K562 (cell line): ENCODE measurements at places on chromosomes 3 and 15. TPM values are rescaled to one million over a fixed set of nuclear protein-coding genes. Genes with fewer than 3 reads are reported as not detected.

DNA sequence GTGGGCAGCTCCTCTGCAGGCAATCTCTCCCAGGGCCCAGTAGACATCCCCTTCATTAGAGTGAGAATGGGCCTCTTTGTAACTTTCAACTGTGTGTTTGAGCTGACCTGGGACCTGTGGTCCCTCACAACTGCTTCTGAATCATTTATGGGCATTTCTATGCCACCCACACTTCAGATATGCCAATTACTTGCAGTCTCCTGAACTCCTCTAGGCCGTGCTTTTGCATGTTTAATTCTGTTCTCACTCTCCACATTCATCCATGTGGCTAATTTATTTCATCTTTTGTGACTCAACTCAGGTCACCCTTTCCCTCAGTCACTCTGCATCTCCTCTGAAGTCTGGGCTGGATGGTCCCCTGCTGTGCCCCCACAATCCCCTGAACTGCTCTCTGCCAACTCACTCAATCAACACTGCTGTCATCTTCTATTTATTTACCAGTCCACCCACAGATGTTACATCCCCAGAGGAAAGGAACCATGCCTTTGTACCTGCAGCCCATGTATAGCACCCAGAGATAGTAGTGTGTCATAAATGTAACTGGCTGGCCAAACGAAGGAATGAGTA, 364.7 kb downstream of the EPHB1 start:
- DNase-seq, result no peak

GRCh38 chr3:72947715-72948490, 48.7 kb upstream of the PPP4R2 start:
- DNase-seq, result no peak

Gene STAB1
- polyA plus RNA-seq, result 1.8 and 3.4 TPM in 2 replicates

Gene SPTBN5
- not detected in 2 replicates for polyA plus RNA-seq

Gene TTLL13
- polyA plus RNA-seq, result 0.05 TPM in 1 of 2 replicates, not detected in the other

DNA sequence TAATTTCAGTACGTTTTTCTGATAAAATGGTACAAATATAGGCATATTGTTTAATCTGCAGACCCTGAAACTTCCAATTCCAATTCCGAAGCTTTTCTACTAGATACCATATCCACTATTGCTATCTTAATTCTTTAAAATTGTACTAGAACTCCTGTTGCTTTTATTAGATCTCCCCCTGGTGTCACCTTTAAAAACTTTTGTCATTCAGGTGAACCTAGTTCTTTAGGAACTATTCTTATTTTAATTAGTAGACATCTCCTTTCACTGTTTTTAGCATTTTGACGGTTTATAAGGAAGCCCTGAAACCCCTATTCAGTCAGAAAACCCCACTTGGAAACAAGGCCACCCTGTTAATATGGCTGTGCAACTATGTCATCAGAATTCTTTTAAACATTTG, 22.3 kb downstream of the C2CD4B start:
- no peak for DNase-seq

Gene PTPRG
- not detected in 2 replicates for polyA plus RNA-seq

GRCh38 chr15:55742498-55742926, 440 bp downstream of the PRTG start:
- peak; percentile 6 for DNase-seq

GRCh38 chr3:66479532-66479947, 21.3 kb downstream of the LRIG1 start:
- DNase-seq, result no peak

DNA sequence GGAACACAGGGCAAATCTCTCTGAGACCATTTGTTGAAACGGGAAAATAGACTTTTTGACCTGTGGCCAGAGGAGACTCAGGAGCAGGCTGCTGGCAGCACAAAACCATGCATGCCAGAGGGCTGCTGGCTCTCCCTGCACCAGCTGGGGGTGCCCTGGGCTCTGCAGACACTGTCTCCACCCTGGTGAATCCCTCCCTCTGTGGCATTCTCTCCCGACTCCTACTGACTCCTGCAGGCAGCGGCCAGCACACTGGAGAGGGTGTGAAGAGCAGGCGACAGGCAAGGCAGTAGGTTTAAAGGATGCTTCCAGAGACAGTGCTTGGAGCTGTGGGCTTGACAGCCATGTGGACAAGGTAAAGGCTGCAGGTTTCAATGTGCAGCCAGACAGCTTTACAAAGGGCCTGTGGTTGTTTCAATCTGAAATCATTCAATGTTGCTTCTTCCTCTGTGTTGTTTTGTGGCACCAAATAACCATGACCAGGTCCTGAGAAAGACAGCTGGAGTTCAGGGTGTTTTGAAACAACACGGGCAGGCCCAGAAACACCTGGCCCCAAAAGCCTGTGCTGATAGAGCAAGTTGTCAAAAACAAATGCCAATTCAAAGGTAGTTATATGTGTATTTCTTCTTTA, 431.0 kb upstream of the ATP10A start:
- DNase-seq, result no peak

DNA sequence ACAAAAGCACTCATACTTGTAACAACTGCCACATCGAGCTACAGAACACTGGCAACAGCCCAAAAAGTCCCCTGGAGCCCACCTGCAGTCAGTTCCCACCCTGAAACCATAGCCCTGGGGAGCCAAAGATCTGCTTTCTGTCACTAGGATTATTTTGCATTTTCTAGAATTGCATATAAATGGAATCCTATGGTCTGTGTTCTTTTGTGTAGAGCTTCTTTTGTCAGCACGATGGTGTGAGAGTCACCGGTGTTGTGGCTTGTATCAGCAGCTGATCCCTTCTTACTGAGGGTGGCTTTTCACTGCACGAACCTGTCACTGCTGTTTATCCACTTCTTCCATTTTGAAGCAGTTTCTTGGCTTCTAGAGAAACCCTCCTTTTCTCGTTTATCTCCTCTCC, 60.1 kb upstream of the PRR23E start:
- no peak for DNase-seq

- DNase-seq, result no peak
Measured at GRCh38 chr3:24069045-24069444, 124.0 kb downstream of the NR1D2 start.

Gene LAMB2
- 22.8 and 26.0 TPM in 2 replicates for polyA plus RNA-seq

Gene ABTB1
- polyA plus RNA-seq, result 1.4 and 2.3 TPM in 2 replicates

DNA sequence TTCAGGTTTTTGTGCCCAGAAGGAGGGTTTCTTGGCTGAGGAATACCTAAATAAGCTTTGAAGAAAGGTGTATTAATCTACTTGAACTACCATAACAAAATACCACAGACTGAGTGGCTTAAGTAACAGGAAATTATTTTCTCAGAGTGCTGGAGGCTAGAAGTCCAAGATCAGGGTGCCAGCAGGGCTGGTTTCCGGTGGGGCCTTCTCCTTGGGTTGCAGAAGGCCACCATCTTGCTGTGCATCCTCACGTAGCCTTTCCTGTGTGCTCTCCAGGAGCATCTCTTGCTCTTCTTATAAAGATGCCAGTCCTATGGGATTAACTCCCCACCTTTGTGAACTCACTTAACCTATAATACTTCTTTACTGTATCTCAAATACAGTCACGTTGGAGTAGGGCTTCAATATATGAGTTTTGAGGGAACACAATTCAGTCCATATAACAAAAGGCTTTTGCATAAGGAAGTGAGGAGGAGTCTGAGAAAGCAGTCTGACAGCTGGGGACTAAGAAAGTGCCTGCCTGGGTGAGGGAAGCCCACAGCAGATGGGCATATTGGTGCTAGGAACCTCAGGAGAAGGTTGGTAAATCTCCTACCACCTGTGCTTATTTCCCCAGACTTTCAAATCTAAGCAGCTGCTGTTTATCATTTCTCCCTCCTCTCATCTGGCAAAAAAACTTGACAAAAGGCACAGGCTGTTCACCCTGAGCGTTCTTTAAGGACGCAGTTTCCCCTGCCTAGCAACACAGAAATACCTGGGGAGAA, 89.6 kb upstream of the CBLB start:
- no peak for DNase-seq

Gene LRRIQ4
- not detected in 2 replicates for polyA plus RNA-seq

- DNase-seq, result no peak
Measured at GRCh38 chr3:105800320-105800719, 68.5 kb downstream of the CBLB start.

DNA sequence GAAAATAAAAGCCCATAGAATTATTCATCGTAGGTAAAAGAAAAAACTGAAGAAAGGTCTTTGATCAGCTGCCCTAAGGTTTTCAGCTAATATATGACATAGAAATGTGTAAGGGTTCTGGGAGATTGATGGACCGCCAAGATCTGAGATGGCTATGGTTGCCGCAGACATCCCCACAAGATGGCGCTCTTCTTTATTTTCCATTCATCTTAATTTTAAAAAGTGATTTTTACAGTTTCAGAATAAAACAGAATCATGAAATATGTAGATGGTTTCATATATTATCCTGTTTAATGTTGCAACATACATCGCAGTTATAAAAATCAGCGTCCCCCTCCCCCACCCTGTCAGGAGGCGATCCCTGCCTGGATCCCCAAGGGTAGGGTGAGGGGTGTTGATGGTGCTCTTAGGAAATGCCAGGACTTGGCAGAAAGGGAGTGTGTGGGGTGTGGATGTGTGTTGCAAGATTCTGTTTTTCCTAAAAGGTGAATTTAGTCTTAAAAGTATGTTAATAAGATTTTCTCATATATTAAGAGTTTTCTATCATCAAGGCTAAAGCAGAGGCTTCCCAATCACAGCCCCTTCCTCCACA, 68.8 kb downstream of the ANXA2 start:
- DNase-seq, result peak; percentile 41

- DNase-seq, result no peak
Measured at GRCh38 chr3:63128380-63128779, 149.7 kb upstream of the SYNPR start.

DNA sequence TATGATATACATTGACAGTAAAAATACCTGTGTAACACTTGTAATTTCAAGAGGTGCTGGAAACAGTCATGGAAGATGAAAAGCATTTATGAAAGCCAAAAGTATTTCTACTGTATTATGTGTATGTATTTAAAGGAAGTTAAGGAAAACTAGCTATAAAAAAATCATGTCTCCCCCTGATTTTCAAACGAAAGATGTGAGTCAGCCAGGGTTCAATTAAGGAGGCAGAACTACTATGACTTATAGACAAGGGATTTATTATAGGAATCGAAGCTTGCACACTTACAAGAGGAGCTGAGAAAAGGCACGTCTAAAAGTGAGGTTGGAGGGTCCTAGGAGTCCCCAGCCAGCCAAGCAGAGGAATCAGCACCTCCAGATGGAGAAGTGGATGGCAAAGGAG, 119.4 kb downstream of the SUCLG2 start:
- no peak for DNase-seq

DNA sequence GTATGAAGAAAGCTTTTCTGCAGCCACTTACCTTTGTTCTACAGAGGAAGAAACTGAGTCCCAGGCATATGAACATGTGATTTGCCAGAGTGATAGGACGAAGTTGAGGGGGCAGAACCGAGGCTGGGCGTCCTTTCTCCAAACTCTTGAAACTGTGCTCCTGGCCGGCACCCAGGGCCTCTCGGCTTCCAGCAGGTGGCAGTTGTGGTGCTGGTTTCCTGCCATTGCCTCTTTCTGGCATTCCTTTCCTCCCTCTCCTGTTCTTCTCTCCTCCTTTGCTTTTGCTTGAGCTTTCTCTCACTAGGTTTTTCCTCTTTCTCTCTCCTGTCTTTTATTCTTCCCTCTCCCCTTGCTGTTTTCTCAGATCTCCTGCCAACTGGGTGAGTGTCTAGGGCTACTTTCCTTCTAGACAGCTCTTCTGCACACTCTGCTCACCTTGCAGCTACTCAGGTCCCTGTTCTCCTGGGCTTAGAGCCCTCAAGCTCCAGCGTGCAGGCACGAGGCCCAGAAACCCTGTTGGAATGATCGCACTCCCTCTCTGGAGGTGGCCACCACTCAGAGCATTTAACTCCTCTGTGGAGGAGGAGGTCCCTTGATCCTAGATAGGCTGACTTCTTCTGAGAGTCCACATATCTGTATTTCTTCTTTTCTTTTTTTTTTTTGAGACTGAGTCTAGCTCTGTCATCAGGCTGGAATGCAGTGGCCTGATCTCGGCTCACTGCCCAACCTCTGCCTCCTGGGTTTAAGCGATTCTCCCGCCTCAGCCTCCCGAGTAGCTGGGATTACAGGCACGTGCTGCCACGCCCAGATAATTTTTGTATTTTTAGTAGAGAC, 26.2 kb downstream of the TRAK1 start:
- peak; percentile 52 for DNase-seq

- no peak for DNase-seq
Measured at GRCh38 chr3:53303957-53304356, 43.4 kb downstream of the DCP1A start.

DNA sequence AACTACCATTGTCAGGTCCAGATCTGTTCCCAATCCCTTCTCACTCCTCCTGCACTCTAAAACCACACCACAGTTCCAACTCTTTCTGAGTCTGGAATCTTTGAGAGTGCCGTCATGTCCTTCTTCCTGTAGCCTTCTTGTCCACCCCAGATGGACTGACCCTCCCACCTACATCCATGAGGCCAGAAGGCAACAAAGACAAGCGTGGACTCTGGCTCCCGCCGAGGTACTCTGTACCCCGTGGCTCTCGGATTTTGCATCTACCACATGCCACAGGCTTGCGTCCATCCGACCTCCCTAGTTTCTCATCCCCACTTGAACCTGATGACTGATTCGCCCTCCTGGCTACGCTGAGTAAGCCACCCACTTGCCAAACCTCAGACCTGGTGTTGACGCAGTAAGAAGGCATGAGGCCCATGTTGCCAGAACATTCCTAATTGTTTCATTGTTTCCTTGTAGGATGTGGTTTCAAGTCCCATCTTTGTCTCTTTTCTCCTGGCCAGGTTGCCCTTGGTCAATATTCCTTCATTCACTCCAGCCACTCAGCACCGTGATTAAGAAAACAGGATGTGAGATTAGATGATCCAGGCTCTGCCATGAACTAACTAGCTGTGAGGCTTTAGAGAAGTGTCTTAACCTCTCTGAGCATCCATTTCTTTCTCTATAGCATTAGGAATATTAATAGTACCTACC, 1.1 kb upstream of the ZBTB38 start:
- no peak for DNase-seq

GRCh38 chr3:59411694-59412093, 361.9 kb upstream of the CFAP20DC start:
- no peak for DNase-seq

DNA sequence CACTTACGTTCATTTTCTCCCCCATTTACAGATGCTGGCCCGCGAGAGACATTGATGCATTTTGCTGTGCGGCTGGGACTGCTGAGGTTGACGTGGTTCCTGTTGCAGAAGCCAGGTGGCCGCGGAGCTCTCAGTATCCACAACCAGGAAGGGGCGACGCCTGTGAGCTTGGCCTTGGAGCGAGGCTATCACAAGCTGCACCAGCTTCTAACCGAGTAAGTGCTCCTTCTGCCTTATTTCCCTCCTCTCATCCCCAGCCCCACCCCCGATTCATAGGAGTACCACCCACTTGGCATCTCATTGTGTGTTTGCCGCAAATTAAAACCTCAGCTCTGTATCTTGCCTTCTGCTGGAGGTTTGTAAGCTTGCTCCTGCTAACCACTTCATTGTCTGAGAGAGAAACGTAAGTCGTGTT, 163.3 kb downstream of the AKAP13 start:
- DNase-seq, result no peak
